ENCODE measurements at places on chromosomes 3 and 15.
A peak's percentile ranks its signal among the peaks of the same experiment; 100 is the strongest.

- DNase-seq: no peak
Observed at GRCh38 chr3:195385526-195385925, 57.3 kb downstream of the ACAP2 start.

DNA sequence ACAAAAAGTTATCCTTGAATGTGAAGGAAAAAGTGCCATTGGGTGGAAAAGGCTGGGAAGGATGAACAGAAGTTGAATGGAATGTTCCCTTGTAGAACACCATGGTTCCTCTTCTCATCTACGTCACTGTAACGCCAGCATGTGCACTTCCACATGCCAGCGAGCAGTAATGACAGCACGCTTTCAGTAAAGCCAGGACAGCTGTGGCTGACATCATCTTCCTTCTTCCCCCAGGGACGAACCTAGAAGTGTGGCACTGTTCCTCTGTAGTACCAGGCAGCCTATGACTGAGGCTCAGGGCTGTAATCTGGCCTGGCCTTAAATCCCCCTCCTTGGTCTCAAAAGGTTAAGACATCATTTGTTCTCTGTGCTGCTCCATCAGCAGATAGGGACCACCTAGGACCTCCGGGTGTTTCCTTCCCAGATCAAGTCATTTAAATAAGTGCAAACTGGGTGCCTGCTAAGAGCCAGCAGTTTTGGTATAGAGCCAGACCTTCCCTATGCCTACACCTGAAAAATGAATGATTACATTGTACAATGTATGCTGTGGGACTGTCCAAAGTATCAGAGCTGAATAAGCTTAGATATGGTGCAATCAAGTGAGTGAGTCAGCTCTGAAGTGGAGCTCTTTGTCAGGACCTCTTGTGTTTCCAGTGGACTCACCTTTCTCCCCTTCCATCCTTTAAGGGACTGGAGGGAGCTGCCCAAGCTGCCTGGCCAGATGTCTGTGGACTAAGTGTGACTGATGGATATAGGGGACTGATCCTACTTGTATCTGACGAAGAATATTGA is 5.6 kb upstream of the SRPRB start:
- no peak for DNase-seq

DNA sequence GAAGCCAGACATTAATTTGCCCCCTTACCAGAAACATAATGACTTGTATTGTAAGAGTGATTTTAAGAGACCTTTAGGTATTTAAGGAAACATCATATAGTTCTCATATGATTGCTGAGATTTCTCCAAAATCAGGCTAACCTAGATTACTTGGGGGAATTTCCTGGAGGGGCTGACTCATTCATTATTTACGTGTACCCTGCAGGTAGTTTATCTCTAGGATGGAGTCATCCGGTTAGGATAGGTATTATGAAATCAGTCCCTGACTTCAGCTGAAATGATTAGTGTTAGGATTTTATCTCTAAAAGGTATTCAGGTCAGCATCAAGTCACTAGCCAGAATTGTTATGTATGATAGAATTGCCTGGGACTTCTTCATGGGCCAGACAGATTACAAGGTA is 97.5 kb downstream of the TCF12 start:
- DNase-seq: no peak

GRCh38 chr15:68366314-68366713 is 65.6 kb downstream of the ITGA11 start:
- DNase-seq: no peak

DNA sequence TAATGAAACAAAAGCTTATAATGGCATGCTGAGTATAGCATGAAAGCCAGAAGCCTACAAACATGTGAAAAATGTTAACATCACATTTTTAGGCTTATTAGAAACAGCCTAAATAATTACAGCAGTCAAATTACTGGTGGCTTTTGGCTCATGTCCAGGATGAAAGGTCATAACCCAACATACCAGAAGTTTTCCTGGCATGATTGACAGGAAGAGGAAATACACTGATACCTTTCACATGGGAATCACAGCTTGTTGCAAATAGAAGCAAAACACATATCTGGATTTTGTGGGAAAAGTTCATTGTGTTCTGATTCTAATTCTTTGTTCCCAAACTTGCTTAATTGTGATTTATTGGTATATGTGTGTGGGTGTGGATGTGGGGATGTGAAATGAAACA is 393.5 kb upstream of the ARRDC4 start:
- no peak for DNase-seq

GRCh38 chr3:58042947-58043707 is 34.9 kb downstream of the FLNB start:
- DNase-seq: no peak

- peak; percentile 27 for DNase-seq
Observed at GRCh38 chr3:43162230-43163084, 56.6 kb upstream of the POMGNT2 start.

DNA sequence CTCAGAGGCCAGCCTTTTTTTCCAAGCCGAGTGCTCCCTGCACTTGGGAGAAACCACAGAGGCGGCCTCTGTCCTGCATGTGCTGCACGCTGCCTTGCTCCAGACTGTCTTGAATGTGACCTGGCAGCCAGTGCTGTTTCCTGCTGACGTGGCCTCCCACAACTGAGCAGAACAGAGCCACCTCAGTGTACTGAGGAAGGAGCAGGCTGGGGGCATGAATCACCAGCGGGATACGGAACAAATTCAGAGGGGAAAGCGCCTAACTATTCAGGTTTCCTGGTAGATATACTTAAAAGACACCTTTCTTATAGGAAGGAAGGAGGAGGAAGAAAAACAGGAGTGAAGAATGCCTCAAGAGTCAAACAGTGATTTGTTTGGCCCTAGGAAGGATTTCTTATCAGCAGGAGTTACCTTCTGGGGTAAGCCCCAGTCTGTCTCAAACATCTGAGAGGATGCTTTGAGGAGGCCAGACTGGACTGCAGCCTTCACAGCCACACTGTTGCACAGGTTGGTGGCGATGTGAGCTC is 114.0 kb downstream of the FNDC3B start:
- DNase-seq: peak; percentile 47

GRCh38 chr3:159668990-159669476 is 319.6 kb upstream of the IL12A start:
- no peak for DNase-seq

- DNase-seq: no peak
Observed at GRCh38 chr3:7309641-7310102, 448.8 kb downstream of the GRM7 start.

DNA sequence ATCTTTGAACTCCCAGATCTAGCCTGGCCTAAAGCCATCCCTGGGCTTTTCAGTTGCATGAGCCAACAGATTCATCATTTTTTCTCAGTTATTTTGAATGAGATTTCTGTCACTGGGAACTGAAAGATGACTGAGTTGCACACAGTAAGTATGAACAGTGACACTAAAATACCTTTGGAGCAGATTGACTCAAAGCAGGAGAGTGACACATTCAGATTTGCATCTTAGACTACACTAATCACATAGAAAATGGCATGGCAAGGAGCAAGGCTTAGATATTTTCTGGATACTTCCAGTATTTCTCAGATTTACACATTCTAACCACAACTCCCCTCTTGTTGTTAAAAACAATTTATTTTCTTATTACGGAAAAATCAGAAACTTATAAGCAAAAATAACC is 32.8 kb downstream of the SEC62 start:
- peak; percentile 7 for DNase-seq

- DNase-seq: peak; percentile 28
Observed at GRCh38 chr15:51727141-51727897, 10.1 kb downstream of the LYSMD2 start.

GRCh38 chr3:162932503-162932902 is 1435.9 kb downstream of the OTOL1 start:
- no peak for DNase-seq

DNA sequence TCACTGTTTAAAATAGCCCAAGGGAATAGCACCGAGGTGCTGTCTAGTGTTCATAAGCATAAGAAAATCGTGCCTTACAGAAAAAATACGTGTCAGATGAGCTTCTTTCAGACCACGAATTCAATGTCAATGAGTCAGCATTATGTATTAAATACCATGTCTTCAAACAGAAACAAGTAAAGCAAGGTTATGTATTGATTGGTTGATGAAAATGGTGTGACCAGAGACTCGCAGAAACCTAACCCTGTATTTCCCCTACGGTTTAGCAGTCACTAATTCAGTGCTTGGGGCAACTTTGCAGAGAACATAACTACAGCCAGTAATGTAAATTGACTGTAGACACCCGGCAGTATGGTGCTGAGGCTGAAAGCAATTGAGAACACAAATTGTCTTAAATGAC is 307.7 kb downstream of the IL5RA start:
- no peak for DNase-seq

- no peak for DNase-seq
Observed at GRCh38 chr15:98493966-98494511, 154.3 kb upstream of the IGF1R start.

DNA sequence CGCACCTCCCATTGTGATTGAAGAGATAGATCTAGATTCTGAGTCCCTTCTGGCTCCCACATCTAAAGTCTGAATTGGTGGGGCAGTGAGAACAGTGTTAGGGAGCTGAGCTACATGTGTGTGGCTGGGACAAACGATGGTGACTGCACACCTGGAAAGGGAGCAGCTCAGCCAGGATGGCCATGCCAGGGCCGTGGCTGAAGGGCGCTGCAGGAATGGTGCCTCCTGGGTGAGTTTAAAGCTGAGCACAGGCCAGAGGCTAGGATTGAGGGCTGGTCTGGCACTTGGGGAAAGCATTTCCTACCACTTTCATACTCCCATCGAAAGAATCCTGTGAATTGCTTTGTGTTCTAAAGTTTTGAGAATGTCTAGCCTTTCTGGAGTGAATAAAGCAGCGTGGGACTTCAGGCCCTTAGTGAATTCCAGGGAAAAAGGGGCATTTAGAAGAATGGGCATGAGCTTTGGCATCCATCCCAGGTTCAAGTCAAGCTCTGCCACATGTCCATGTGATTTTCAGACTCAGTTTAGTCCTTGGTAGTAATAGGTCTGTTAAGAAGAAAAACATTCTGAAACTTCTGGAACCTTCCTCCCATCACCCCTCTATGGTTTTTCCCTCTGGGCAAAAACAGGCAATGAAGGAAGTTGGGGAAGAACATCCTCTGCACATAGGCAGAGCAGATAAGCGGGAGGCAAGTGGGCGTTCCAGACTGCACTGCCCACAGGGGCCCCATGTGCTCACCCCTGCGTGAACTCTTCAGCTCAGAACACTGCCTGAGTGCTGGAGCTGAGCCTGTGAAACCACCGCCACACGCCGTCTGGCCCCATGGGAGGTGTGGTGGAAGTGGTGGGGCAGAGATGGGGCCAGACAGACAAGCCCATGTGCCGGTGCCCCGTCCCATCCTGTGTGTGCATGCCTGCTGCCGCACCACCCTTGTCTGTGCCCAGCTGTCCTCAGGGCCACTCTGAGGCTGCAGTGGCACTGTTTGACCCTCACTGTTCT is 12.9 kb upstream of the CPNE9 start:
- DNase-seq: no peak

- DNase-seq: no peak
Observed at GRCh38 chr3:52846432-52846965, 11.7 kb upstream of the MUSTN1 start.

DNA sequence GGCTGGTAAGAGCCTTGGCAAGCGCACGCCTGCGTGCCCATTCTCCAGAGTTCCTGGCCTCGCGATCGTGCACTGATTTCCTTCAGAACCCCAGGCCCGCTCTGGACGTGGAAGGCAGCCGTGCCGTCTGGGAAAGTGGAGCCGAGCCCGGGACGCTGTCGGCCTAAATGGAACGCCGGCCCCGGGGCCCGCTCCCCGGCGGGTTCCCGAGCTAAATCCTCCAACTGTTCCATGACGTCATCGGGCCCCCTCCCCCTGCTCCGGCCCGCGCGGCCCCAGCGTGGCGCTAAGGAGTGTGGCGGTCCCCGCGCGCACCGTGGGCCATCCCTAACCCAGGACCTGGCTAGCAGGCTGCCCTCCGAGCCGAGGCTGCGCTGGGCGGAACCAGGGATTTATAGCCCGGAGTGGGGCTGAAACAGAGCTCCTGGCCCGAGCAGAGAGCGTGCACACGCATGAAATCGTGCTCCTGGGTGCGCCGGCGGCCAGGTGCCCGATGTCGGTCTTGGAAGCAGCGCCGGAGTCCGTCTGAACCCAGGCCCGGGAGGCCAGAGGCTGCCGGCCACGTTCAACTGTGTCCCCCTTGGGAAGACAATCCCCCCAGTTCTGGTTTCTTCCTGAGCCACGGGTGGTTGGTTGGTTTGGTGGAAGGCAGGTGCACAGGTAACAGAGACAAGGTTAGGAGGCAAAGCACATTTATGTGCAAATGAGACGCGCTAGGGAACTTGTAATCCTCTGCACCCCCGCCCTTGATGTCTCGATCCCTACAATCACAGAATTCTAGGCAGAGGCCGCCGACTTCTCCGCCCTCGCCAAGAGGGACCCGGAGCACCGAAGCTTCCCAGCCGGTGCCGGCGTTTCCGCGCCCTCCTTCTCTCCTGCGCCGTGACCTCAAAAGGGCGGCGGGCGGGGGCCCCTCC is 84.9 kb upstream of the ETV5 start:
- DNase-seq: no peak

DNA sequence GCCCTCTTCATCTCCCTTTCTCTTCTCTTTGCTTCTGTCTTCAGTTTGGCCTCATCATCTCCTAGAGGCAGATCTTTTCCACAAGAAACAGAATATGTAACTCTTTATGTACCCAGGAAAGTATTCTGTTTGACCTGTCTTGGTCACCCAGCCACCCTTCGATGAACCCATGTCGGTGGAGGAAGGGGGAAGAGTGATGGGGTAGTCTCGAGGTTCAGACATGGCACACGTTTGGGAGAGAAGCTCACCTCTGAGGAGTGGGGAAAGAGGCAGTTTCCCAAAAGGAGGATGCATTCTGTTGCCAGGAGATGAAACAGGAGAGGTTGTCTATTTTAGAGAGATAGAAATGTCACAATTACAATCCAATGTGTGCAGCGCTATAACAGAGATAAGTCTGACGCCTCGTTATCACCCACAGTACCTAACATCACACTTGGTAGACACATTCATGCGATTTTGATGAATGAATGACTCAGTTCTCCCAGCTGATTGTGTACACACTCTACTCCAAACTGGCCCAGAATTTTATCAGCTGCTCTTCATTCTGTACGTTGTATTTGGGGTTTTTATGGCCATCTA is 722 bp upstream of the CCDC50 start:
- DNase-seq: peak; percentile 6

DNA sequence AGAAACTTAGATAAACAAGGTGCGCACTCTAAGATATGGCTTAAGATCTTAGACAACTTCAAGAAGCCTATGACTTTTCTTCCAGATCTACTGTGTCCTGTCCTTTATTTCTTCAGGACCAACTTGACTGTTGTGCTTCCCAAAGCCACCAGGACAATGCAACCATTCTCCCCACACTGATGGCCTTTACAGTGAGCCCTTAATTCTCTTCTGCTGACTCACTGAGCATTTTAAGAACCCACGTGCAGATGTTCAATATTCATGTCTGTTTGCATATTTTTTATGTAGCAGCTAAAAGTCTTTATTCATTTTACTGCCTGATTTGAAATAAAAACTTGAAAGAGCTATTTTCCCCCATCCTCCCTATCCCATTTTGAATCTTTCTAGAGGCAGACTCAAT is 103.3 kb upstream of the SLC2A2 start:
- DNase-seq: no peak
